ENCODE measurements at places on chromosomes 16 and 17. TPM values are rescaled to one million over a fixed set of nuclear protein-coding genes. Genes with fewer than 3 reads are reported as not detected.

GRCh38 chr17:43135454-43135819, 10.3 kb upstream of the BRCA1 start:
- no peak for DNase-seq
- no peaks in the 10 kb centered on the region for H3K27me3 ChIP-seq
- peaks cover 12% of the 10 kb centered on the region for H3K4me1 ChIP-seq
- peaks cover 30% of the 10 kb centered on the region for H3K36me3 ChIP-seq
- H3K27ac ChIP-seq, result no peak overlapping the region

The CCDC137 gene
- total RNA-seq, result 26.1 TPM

DNA sequence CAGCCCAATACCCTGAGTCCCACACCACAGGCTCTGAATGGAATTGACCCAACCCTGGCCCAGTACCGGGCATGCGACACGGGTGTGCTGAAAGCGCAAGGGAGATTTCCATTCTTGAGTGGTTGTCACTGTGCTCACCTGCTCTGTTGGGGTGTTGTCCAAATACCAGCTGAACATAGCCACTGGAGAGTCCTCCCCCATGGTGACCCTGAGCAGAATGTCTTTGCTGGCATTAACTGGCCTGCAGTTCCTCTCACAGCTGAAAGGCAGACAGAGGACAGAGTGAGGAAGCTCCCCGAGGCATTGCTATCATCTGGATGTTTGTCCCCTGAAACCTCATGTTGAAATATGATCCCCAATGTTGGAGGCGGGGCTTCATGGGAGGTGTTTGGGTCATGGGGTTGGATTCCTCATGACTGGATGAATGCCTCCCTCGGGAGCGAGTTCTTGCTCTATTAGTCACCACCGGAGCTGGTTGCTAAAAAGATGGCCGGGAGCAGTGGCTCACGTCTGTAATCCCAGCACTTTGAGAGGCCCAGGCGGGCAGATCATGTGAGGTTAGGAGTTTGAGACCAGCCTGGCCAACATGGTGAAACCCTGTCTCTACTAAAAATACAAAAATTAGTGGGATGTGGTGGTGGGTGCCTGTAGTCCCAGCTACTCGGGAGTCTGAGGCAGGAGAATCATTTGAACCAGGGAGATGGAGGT, 57.3 kb upstream of the BCO1 start:
- DNase-seq, result no peak
- no peak overlapping the region for H3K27ac ChIP-seq
- H3K36me3 ChIP-seq, result no peaks in the 10 kb centered on the region
- H3K27me3 ChIP-seq, result no peaks in the 10 kb centered on the region
- no peak overlapping the region for H3K4me3 ChIP-seq

DNA sequence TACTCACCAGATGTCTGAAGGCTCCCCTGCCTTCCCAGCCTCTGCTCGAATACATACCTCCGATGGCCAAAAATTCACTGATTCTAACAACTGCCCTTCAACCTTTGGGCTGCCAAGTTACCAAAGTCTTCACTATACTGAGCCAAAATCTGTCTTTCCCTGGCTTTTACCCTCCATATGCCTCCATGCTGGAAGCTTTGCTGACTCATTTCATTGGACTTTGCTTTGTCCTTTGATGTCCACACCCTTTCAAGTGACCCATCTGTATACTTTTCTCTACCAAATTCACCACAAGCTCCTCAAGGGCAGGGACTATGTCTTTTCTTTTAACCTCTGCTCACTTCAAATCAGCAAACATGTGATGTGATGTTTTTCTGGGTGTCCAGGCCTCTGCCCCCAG, 21.0 kb upstream of the MTMR4 start:
- no peak overlapping the region for H3K27ac ChIP-seq
- no peak overlapping the region for H3K4me3 ChIP-seq
- DNase-seq, result no peak
- H3K36me3 ChIP-seq, result no peaks in the 10 kb centered on the region
- H3K4me1 ChIP-seq, result no peaks in the 10 kb centered on the region
- H3K27me3 ChIP-seq, result peaks cover 42% of the 10 kb centered on the region

DNA sequence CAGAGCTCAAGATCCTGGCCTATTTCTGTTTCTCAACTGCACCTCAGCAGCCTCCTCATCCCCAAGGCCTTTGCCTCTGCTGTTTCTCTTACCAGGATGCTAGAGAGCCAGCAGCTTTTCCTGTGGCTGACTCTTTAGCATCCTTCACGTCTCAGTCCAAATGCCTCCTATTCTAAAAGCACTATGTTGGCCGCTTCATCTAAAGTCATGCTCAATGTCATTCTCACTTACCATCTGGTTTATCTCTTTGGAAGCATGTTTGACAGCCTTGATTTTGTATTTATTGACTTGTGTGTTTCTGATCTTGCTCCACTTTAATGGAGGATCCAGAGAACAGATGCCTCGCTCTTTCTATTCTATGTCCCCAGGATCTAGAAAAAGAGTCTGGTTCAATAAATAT, 351.8 kb upstream of the CDH11 start:
- H3K36me3 ChIP-seq, result no peaks in the 10 kb centered on the region
- DNase-seq, result no peak
- no peaks in the 10 kb centered on the region for H3K27me3 ChIP-seq
- H3K4me1 ChIP-seq, result no peaks in the 10 kb centered on the region
- H3K27ac ChIP-seq, result no peak overlapping the region
- no peak overlapping the region for H3K4me3 ChIP-seq

GRCh38 chr17:9195961-9196670, 174.8 kb downstream of the NTN1 start:
- no peak overlapping the region for H3K27ac ChIP-seq
- DNase-seq, result no peak
- H3K4me1 ChIP-seq, result no peaks in the 10 kb centered on the region
- H3K27me3 ChIP-seq, result peaks cover 4% of the 10 kb centered on the region
- no peak overlapping the region for H3K4me3 ChIP-seq
